Activated CD4-positive, alpha-beta T cell treated with anti-CD3 and anti-CD28 coated beads for 36 hours (primary cell): ENCODE measurements at places on chromosomes 2 and 18. TPM values are rescaled to one million over a fixed set of nuclear protein-coding genes. Genes with fewer than 3 reads are reported as not detected.
A peak's percentile ranks its signal among the peaks of the same experiment; 100 is the strongest.

DNA sequence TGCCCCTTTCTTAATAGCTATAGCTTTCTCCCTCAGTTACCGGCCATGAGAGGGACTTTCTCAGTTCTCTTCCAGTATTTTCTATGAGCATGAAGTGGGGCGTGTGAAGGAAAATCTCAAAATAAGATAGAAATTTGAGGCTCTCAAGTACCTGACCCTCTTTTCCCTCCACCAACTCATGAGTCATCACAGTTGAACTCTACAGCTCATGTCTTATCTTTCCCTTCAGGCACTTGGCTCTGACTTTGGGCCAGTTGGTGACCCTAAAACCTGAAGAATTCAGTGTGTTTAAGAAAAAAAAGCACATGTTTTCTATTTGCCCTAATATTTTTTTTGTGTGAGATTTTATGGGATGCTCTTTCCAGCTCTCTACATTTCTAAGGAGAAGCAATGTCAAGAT, 896.7 kb upstream of the ZEB2 start:
- DNase-seq, result no peak

GRCh38 chr2:2057125-2057721, 273.9 kb downstream of the MYT1L start:
- DNase-seq, result peak; percentile 89

GRCh38 chr2:25257931-25258846, 83.5 kb downstream of the DNMT3A start:
- no peak for DNase-seq

DNA sequence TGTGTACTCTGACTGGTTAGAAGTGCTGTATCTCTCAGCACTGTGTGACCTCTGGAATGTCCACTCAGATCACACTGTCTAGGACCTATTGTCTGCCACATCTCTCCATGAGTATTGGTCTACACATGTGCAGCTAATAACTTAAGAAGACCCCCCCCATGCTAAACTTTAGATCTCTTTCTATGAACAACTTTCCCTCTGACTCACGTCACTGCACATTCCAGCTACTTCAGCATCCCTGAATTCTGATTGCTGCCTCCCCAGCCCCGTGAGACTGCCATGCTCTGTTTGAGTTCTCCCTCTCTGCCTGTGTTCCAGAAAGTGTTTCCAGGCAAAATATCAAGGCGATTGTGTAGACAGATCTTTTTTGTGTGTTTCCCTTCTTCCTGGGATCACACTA, 41.8 kb downstream of the RAPGEF4 start:
- no peak for DNase-seq

The LOXHD1 gene
- 0.07 TPM for total RNA-seq

The LAMA3 gene
- 0.09 TPM for total RNA-seq

DNA sequence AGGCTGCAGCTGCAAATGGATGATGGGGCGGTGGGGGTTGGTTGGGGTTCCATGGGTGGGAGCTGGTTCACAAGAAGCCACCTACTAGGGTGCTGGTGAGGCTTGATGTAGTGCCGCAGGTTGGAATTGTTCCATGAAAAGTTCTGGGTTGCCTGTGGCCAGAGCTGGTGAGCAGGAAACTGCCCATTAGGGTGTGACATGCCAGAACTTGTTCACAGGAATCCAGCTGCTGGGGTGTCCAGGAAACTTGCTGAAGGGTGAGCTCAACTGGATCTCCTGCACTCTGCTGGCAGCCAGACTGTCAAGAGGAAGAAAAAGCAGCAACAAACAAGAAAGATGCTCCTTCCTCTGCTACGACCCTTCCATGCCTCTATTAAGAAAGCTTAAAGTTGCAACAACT, 48.8 kb downstream of the MAP3K20 start:
- no peak for DNase-seq

DNA sequence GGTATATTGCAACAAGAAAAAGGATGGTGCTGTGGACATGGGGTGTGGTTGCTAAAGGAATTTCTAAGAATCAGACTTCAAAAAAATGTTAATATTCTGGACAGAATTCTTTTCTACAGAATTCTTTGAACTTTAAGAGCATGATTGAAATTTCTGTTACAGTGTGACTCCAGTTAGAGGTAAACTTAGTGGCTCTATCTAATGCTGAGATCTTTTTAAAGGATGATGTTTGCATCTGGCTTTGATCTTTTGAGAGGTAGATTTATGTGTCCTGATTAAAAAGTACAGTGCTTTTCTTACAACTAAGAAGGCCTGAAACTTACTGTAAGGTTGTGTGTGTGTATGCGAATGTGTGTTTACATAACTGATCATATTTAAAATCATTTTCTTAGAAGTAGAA, 25.4 kb downstream of the NCK2 start:
- no peak for DNase-seq

- no peak for DNase-seq
Observed at GRCh38 chr2:194103941-194104659, 1552.9 kb upstream of the SLC39A10 start.

The TOGARAM2 gene
- total RNA-seq, result 2.7 TPM

DNA sequence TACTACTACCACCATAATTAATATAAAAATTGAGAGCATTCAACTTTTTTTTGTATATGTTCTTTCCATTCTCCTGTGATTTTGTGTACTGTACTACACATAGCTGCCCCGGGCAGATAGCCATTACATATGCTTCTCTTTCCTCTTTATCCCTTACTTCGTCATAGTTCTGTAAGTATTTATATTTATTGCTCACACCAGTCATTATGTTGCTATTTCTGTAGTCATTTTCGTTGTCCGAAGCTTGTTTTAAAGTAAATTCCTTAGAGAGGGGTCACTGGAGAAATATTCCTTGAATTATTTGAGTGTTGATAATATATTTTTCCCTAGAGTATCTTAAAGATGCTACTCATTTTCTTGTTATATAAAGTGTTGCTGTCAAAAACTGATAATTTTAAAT, 144.0 kb downstream of the CLIP4 start:
- DNase-seq, result no peak
